ENCODE measurements at places on chromosomes 13 and 19.

DNA sequence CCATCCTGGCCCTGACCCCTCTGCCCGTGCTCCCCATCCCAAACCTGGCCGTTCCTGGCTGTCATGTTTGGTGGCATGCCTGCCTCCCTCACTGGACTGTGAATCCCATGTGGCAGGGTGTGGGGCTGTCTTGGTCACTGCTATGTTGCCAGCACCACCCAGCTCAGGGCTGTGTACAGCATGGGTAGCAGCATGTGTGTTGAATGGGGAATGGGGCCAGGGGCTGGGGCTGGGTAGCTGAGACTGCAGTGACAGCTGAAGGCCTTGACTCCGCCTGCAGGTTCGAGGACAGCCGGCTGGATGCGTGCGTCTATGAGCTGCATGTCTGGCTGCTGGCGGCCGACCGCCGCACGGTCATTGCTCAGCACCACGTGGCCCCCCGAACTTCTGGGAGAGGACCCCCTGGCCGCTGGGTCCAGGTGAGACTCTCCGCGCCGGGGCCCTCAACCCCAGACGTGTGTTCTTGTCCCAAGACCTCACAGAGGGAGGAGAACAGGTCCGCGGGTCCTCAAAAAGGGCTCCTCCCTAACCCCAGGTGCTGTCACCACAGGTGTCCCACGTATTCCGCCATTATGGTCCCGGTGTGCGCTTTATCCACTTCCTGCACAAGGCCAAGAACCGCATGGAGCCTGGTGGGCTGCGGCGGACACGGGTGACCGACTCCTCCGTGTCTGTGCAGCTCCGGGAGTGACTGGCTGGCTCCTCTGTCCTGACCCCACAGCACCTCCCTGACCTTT lies 3.5 kb downstream of the NCCRP1 start:
- no peak for DNase-seq

- no peak for DNase-seq
Observed at GRCh38 chr13:45231305-45231704, 30.5 kb upstream of the KCTD4 start.

GRCh38 chr13:39612023-39612637 lies 9.1 kb upstream of the LHFPL6 start:
- DNase-seq, result peak; percentile 55

- no peak for DNase-seq
Observed at GRCh38 chr13:98326291-98326690, 149.2 kb upstream of the RNF113B start.

- DNase-seq, result no peak
Observed at GRCh38 chr19:19342086-19343015, 21.7 kb downstream of the MAU2 start.

DNA sequence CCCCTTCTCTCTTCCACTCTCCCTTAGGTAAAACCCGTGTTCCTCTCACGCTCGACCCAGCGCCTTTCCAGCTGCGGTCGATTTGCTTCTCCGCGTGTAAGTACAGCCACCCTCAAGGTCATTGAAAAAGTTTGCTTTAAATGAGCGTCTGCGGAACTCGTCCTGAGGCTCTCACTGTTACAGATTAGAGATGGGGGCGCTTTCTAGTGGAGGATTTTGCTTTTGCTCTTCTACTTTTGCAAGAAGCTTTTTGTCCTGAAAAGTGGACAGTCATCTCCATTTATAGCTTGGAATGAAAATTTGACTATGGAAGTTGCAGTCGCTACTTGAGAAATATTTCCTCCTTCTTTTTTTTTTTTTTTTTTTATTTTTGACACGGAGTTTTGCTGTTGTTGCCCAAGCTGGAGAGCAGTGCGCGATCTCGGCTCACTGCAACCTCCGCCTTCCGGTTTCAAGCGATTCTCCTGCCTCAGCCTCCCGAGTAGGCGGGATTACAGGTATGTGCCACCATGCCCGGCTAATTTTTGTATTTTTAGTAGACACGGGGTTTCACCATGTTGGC lies 595 bp upstream of the RAB20 start:
- peak; percentile 11 for DNase-seq

DNA sequence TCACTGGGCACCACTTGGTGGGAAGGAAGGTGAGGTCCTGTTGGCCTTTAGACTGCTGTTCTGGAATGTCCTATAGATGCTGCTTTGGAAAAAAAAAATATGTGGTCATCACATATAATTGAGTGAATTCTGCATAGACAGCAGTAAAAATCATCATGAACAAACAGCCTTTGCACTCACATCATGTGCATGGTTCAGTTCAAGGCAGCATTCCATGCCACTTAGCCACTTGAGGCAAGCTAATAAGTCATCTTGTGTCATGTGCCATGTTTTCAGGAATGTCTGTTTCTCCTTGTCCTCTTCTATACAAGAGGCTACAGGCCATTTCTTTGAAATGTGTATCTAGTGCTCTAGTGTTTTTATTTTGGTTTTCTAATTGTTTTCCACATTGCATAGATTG lies 43.9 kb upstream of the TSC22D1 start:
- DNase-seq, result no peak

DNA sequence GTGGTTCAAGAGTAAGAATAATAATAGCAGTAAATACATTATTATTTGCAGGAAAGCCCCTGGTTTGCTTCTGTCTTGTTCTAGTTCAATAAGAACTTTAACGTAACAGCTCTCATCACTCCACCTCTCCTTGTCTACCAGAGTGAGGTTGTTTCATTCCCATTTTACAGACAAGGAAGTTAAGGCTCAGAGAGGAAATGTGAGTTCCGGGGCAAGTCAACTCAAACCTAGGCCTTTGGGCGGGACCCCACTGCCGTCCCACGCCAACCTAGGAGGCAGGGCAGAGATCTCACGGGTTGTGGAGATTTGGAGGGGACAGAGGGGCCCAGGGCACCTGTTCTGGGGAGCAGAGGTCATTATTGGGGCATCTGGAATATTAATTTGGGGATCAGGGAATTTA lies 1.5 kb downstream of the MAP4K1 start:
- DNase-seq, result peak; percentile 32

DNA sequence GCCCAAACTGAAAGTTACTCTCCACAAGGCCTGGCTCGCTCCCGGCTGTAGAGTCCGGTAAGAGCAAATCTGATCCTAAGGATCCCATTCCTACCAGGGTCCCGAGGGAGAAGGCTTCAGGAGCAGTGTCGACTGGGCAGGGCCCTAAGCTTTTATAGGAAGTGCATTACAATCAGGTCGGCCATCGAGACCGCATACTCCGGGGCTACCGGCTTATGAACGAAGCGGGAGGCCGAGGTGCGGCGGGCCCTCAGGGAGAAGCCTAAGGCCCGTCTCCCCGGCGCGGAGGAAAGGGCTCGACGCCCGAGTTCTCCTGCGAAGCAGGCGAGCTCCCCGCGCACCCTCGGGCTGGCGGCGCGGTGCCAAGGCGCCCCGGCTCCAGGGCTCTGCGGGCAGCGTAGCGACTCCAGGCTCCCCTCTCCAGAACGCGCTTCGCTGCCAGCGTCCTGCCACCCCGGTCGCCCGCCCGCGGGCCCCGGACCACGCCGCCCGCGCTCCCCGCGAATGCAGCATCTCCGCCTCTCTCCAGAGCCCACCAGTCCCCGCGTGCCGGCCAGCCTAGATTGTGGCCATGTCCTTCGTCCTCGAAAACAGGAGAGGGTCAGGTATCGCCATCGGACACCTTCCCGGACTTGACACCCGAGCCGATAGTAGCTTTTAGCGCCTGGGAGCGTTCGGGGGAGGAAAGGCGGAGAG lies 1.4 kb downstream of the EFNB2 start:
- no peak for DNase-seq
